ENCODE measurements at places on chromosomes 4 and X. TPM values are rescaled to one million over a fixed set of nuclear protein-coding genes. Genes with fewer than 3 reads are reported as not detected.

NMU gene
- 1.3 TPM for polyA plus RNA-seq

- no peaks in the 10 kb centered on the region for H3K4me1 ChIP-seq
- no peaks in the 10 kb centered on the region for H3K27me3 ChIP-seq
- H3K36me3 ChIP-seq: no peaks in the 10 kb centered on the region
Measured at GRCh38 chrX:34638116-34638515, 19.0 kb downstream of the TMEM47 start.

- no peak overlapping the region for H3K4me3 ChIP-seq
- H3K4me1 ChIP-seq: no peaks in the 10 kb centered on the region
- no peaks in the 10 kb centered on the region for H3K36me3 ChIP-seq
- no peaks in the 10 kb centered on the region for H3K27me3 ChIP-seq
- no peak overlapping the region for H3K27ac ChIP-seq
Measured at GRCh38 chr4:25308761-25309160, 3.8 kb upstream of the ZCCHC4 start.

GJB1 gene
- polyA plus RNA-seq: 64.0 TPM

BRS3 gene
- 0.03 TPM for polyA plus RNA-seq

IL21 gene
- polyA plus RNA-seq: not detected

DNA sequence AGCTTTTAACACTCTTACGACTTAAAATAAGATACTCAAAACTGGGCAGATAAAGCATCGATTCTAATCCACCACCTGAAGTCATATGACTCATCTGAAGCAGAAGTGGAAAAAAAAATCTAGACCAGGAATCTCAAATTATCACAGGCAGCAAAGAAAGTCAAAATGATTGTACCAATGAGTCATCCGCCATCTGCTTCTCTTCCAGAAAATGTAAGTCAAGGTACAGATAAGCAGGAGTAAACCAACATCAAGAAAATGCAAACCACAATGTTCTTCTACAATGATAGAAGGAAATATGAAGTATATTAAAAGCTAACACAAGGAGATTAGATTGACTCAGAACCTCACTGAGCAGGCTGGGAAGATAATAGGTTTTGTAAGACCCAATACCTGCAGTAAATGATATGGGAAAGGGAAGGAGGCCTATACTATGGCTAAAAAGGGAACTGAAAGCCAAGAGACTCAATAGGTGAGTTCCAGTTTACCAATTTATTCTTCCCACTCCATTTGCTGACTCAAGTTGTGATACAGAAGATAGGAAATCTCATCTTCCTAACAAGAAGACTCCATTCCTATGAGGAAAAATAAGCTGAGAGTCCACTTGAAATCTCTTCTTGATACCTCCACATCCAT, 88.4 kb upstream of the TET2 start:
- no peak overlapping the region for H3K4me3 ChIP-seq
- H3K27me3 ChIP-seq: no peaks in the 10 kb centered on the region
- no peaks in the 10 kb centered on the region for H3K36me3 ChIP-seq
- H3K27ac ChIP-seq: no peak overlapping the region
- H3K4me1 ChIP-seq: no peaks in the 10 kb centered on the region

- no peak overlapping the region for H3K4me3 ChIP-seq
- no peak overlapping the region for H3K27ac ChIP-seq
- DNase-seq: no peak
- H3K27me3 ChIP-seq: no peaks in the 10 kb centered on the region
- no peaks in the 10 kb centered on the region for H3K36me3 ChIP-seq
Measured at GRCh38 chr4:23114538-23114937, 421.8 kb downstream of the GBA3 start.

ZNF81 gene
- 6.3 TPM for polyA plus RNA-seq

TMEM255A gene
- 1.6 TPM for polyA plus RNA-seq

- peaks cover 60% of the 10 kb centered on the region for H3K27me3 ChIP-seq
- DNase-seq: no peak
- H3K27ac ChIP-seq: no peak overlapping the region
- no peak overlapping the region for H3K4me3 ChIP-seq
Measured at GRCh38 chr4:183907871-183908683, 3.0 kb downstream of the STOX2 start.

RAB39B gene
- 1.6 TPM for polyA plus RNA-seq

DNA sequence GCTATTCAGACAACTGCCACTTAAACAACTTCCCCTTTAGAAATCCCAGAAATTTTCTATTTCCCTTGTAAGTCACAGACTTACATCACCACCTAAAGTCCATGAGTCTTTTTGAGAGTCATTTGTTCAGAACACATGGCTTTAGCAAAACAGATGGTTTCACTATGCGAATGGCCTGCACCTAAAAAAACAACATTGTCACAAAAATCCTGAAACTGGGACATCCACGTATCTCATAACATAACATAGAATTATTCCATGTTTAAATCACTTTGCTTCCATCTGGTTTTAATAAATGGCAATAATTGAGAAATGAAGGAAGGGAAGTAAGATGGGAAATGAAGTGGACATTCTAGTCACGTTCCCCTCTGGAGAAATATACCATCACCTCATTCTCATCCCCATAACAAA, 155.3 kb upstream of the EDNRA start:
- no peak overlapping the region for H3K27ac ChIP-seq
- DNase-seq: no peak
- H3K4me3 ChIP-seq: no peak overlapping the region
- no peaks in the 10 kb centered on the region for H3K4me1 ChIP-seq

ESX1 gene
- not detected for polyA plus RNA-seq

DNA sequence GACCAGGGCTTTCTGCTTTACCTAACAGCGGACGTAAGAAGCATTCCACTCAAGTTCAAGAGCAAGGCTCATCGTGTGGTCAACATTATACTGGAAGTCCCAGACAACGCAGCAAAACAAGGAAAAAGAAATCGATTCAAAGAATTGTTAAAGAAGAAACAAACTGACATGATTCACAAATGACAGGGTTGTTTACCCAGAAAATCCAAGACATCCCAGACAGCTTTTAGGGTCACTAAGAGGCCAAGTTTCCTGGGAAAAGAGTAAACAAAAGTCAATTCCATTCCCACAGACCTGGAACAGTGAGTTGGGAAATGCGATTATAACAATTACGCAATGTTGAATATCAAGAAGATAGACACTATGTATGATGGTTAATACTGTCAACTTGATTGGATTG, 21.5 kb upstream of the HTRA3 start:
- no peak for DNase-seq
- peaks cover 5% of the 10 kb centered on the region for H3K4me1 ChIP-seq
- no peak overlapping the region for H3K27ac ChIP-seq
- H3K4me3 ChIP-seq: no peak overlapping the region

DDIT4L gene
- 1.5 TPM for polyA plus RNA-seq

- no peak overlapping the region for H3K27ac ChIP-seq
- H3K4me3 ChIP-seq: peak overlapping the region; percentile 24
- H3K36me3 ChIP-seq: no peaks in the 10 kb centered on the region
- peaks cover 27% of the 10 kb centered on the region for H3K27me3 ChIP-seq
Measured at GRCh38 chr4:167232805-167233684, 1.2 kb downstream of the SPOCK3 start.

GRCh38 chrX:2539586-2539985, 38.8 kb upstream of the DHRSX start:
- H3K27me3 ChIP-seq: no peaks in the 10 kb centered on the region
- H3K27ac ChIP-seq: no peak overlapping the region
- H3K36me3 ChIP-seq: no peaks in the 10 kb centered on the region
- H3K4me3 ChIP-seq: no peak overlapping the region
- peaks cover 2% of the 10 kb centered on the region for H3K4me1 ChIP-seq
- no peak for DNase-seq

GRCh38 chr4:154626793-154627484, 14.5 kb upstream of the FGG start:
- DNase-seq: peak; percentile 46
- H3K27ac ChIP-seq: no peak overlapping the region
- peak overlapping the region; percentile 55 for H3K4me3 ChIP-seq
- no peaks in the 10 kb centered on the region for H3K36me3 ChIP-seq
- H3K27me3 ChIP-seq: peaks cover 8% of the 10 kb centered on the region

All from large intestine (tissue), 12 donors.